Stimulated activated CD4-positive, alpha-beta T cell treated with anti-CD3 and anti-CD28 coated beads, Interleukin-1b, Interleukin-23, amount 100 ng/mL, for 1 hour (primary cell): ENCODE measurements at places on chromosomes 11 and 22.

DNA sequence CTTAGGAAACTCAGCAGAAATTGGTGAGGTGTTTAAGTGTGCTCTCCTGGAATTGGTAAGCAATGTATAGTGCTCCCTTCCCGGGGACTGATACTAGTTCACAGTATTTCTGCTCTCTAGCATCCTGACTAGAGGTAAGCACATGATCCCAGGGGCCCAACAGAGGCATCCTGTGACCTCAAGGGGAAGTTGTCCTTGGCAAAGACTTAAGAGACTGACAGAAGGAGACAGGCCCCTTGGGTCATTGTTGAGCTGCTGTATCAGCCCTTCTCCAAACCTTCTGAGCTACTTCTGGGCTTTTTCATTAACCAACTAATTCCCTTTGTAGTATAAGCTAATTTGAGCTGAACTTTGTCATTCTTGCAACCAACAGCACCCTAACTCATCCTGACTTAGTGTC is 4.3 kb upstream of the TBC1D22A start:
- no peak for DNase-seq

DNA sequence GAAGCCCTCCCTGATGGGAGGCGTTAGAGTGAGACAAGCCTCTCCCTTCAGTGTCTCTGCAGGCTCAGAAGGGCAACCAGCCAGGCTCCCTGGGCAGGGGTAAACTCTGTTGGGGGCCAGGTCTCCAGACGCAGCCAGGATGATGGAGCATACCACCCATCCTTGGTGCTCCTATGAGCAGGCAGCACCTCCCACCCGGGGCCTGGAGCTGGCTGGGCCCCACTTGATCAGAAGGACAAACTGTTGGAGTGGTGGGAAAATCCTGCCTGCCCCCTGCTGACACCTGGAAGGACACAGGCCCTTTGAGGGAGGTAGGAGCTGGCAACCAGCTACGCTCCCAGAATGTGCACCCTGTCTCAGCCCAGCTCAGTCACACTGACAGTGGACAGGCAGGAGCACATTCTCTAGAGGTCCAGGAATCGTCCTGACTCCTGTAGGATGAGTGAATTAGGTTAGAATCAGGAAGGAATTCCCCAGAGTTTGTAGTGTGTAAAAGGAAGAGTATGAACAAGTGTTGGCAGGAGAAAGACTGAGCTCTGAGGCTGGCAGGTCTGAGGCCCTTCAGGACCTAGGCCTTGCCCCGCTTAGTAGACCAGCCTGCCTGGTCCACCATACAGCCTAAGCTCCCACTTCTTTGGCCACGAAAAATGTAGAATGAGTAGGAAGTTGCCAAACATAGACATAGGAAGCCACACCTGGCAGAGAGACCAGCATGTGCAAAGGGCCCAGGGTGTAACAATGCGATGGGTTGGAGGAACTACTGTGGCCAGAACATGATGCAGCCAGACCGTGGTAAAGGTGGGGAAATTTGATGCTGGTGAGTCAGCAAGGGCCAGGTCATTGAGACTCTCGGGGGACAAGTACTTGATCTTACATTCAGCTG is 19.1 kb downstream of the ARHGEF17 start:
- no peak for DNase-seq

DNA sequence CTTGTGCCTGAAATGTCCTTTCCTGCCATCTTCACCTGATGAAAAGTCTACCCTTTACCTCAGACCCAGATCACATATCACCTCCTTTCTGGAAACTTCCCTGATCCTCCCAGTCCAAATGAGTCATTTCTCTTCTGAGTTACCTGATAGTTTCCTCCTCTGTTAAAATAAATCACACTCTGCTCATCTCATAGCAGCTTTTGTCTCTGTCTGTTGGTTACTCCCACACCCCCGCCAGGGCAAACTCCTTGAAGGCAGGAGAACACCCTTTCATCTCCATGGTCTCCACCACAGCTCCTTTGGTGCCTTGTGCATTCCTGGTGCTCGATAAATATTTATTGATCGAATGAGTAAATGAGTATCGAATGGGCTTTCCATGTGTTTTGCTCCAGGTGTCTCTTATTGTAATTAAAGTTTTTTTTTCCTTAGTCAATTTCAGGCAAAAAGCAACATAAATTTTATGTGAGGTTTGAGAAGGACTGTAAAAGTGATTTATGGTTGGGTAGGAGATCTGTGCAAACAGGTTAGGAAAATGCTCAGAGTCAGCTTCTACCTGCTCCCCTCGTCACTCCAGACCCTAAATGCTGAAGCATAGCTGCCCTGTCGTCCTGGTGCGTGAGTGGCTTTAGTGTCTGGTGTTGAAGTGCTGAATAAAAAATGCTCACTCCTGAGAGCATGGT is 178.2 kb downstream of the GRIK4 start:
- DNase-seq: no peak

- DNase-seq: no peak
Measured at GRCh38 chr11:47242596-47243192, 5.9 kb downstream of the ACP2 start.

- no peak for DNase-seq
Measured at GRCh38 chr11:121552154-121552553, 99.4 kb upstream of the SORL1-AS1 start.

GRCh38 chr11:10225553-10225952 is 68.5 kb downstream of the SBF2 start:
- DNase-seq: no peak

GRCh38 chr11:96055706-96056387 is 131.9 kb upstream of the MTMR2 start:
- no peak for DNase-seq

DNA sequence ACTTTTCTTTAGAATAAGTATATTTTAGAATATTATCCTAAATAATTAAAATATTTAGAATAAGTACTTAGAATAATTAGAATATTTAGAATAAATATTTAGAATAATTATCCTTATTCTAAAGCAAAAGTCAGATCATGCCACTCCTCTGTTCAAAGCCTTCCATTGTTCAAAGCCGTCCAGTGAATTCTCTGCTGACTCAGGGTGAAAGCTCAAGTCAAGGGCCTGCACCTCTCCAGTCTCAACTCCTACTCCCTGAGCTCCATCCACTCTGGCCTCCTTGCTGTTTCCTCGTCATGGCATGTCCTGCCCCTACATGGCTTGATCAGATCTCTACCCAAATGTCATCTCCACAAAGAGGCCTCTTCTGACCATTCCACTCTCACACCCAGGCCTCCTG is 30.0 kb downstream of the PLEKHA7 start:
- DNase-seq: no peak

DNA sequence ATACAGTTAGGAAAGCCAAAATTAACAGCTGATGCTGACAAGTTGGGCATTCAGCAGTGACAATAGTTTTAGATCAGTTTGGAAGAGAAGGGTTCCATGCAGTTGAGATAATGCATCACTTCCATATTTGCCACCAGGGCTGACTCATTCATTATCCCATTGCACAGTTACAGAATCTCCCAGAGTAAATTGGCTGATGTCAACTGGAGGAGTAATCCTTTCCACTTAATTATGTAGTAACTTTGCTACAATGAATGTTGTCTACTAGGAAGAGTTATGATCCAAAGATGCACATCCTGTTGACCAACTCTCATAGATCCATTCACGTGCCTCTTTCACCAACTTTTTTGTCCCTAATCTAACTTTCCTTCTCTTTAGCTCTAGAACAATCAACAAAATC is 123.3 kb upstream of the LUZP2 start:
- DNase-seq: no peak

GRCh38 chr11:19432370-19433061 is 191.8 kb upstream of the E2F8 start:
- DNase-seq: no peak

- no peak for DNase-seq
Measured at GRCh38 chr11:125338886-125339811, 156.9 kb downstream of the FEZ1 start.

DNA sequence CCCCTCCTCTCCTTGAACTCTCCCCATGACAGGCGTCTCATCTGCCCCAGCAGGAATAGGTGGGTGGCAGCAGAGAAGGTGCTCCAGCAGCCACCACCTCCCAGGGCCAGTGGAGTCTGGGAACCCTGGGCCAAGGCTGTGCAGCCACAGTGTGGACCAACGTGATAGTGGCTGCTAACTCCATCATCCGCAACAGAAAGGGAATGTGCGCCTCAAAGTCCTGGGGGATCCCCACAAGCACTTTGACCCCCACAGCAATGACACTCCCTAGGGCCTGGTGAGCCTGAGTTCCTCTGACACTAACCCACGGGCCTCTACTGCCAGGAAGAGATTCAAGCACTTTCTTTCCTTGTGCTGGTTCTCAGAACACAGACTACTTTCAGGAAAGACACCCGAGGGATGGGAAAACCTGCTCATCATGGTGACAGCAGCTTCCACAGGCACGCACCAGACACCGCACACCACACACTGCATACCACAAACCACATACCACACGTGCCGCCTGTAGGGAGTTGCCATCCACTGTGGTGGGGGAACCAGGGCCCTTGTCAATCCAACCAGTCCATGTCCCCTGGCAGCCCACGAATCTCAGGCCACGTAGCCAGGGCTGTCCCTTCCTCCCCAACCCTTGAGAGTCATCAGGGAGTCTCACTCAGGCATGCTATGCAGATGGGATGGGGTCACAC is 3.4 kb upstream of the SLC25A1 start:
- DNase-seq: no peak

GRCh38 chr11:78194490-78194889 is 5.8 kb downstream of the USP35 start:
- no peak for DNase-seq

- no peak for DNase-seq
Measured at GRCh38 chr11:9899676-9900075, 235.8 kb downstream of the SWAP70 start.

- no peak for DNase-seq
Measured at GRCh38 chr11:7515447-7515886, 1.7 kb downstream of the PPFIBP2 start.

GRCh38 chr22:32206774-32207758 is 2.2 kb upstream of the RFPL2 start:
- DNase-seq: no peak

DNA sequence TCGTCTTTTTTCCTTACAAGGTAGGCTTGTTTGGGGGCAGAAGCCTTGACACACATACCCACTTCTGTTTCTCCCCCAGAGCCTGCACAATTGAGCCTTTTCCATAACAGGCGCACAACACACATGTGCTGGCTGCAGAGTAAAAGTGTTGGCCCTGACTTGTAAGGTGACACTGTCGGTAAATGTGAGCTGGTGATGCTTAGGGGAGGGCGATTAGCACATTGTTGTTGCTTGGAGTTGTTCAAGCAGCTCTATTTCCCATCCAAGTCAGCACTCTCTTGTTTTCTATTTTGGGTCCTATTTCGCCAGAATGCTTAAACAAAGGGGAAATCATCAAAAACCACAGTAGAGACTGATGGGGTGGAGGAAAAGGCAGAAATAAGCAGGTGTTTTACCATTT is 51.9 kb upstream of the PTPRJ start:
- no peak for DNase-seq

GRCh38 chr11:10500757-10501684 is 40.0 kb downstream of the RNF141 start:
- DNase-seq: no peak

DNA sequence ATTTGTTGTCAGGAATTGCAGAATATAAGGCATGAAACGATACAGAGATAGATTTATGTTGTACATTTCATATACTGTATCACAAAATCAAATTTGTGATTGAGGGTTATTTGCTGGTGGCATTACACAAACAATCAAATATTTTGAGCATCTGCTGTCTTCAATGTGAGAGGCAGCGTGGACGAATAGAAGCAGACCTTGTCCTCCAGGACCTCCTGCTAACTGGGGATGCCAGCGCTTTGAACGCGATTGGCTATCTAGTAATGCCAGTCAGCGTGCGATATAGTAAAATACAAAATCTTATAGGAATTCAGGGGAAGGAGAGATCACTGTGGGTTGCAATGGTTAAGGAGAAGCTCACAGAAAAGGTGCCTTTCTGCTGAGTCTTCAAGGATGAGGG is 631 bp upstream of the SNX19 start:
- no peak for DNase-seq

DNA sequence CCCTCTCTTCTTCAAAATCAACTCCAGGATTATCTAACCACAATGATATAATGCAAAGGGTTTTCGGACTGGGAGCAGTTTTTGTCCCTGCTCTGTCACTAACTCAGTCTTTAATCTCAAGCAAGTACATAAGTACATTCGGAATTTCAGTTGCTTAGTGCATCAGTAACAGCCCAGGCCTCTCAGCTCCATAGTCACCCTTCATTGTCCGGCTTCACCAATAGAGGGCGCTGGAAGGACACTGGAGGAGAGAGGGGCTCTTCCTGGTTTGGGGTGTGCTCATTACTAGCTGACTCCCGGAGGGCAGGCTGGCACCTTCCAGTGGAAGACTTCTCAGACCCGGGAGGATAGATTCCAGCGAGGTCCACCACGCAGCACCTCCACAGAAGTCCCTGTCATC is 90.4 kb upstream of the PDGFD start:
- no peak for DNase-seq

DNA sequence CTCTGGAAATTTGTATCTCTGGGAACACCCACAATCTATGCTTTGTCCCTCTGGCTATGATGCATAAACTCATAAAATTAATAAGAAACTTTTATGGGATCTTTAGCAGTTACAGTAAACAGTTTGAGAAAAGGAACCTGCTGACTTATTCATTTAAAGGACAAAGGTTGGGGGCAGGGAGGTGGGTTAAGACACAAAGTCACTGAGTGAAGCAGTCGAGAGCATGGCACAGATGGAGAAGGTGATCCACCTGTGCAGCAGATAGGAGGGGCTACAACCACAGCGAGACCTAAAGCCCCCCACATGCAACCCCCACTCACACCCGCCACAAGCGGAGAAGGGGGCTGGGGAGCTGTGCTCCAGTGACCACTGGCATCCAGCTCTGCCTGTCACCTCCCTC is 45.0 kb downstream of the SMCO4 start:
- no peak for DNase-seq

GRCh38 chr11:46390331-46391171 is 1.0 kb downstream of the CHRM4 start:
- DNase-seq: no peak

- DNase-seq: no peak
Measured at GRCh38 chr22:39150848-39151215, 1.6 kb downstream of the CBX7 start.

DNA sequence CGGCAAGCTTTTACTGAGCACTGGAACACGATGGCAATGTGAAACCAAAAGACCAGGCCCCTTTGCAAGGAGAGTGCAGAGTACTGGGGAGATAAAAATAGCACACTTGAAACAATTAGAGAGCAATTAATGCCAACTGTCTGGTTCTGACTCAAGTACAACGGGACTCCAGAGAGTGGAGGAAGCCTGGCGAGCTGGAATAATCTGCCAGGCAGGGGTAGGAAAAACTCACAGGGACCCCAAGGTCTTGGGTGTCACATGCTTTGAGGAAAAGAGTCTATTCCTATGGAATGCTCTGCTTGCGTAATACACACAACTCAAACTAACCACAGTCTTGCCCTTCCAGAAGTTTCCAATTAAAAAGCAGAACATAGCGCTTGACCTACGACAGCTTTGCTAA is 113.0 kb upstream of the CLMP start:
- DNase-seq: no peak

GRCh38 chr22:45996241-45997076 is 19.5 kb upstream of the WNT7B start:
- no peak for DNase-seq
